ENCODE measurements at places on chromosomes 3 and 15.

DNA sequence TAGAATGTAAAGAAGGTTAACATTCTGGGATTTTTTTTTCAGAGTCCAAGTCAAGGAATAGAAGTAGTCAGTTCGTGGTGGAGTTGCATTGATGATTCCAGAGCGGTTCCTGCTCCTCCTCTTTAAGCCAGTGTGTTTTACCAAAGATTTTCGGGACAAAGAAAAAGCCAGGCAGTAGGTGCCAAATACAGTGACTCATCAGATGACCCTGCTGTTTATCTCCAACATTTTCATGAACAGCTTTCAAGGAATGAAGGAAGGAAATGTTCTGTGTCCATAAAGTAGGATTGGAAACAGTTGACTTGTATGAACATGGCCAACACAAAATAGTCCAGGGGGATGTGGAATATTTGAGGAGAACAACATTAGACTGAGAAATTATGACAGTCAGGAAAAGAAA, 142.4 kb upstream of the TMC3 start:
- DNase-seq: no peak

- no peak for DNase-seq
Measured at GRCh38 chr3:97125902-97126499, 311.6 kb downstream of the EPHA6 start.

GRCh38 chr3:94303266-94303665, 240.4 kb downstream of the NSUN3 start:
- DNase-seq: no peak

DNA sequence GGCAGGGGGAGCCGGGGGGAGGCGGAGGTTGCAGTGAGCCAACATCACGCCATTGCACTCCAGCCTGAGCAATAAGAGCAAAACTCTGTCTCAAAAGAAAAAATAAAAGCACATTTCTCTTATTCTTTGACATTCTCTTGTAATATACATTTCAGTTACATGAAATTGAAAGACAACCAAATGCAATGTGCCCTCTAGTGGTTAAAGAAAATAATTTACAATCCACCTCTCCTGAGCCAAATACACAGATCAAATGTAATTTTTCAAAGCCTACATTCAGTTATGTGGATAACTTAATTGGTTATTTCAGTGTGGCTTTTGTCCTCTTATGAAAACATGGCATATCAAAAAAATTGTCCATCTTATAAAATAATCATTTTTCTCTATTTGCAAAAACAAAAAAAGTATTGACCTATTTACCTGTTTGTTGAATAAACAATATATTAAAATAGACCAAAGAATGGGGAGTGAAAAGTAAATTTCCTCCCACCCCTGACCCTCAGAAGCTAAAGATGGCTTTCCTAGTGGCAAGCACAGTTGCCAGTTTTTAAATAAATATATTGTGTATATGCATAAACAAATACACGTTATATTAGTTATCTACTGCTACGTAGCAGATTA, 14.2 kb upstream of the U2SURP start:
- no peak for DNase-seq

DNA sequence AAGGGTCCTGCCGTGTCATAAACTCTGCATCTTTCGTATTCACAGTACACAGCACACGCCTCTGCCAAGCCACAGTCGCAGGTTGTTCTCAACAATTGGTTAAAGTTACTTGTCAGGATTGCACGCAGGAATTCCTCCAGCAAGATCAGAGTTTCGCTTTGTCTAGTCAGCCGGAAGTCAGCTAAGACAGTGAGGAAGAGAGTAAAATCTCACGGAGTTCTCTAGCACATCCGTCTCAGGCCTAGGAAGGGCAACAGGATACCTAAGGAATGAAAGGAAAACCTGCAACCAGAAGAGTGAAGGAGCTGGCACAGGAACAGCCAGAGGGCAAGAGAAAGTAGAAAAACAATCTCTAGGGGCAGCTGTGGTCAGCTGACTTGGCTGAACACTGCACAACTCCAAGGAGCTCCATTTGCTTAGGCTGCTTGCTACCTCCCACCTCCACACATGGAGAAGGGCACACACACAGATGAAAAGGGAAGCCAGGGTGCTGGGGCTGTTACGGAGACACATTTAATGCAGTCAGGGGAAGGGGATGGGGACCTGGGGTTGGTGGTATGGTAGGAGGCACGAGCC, 23.7 kb downstream of the RORA start:
- no peak for DNase-seq

GRCh38 chr15:89211678-89212170, 9.7 kb downstream of the RLBP1 start:
- DNase-seq: no peak

GRCh38 chr3:39128951-39129350, 21.5 kb downstream of the TTC21A start:
- no peak for DNase-seq

All from T-helper 1 cell (primary cell).